Endodermal cell (in vitro differentiated cells): ENCODE measurements at places on chromosomes 2 and 18.

DNA sequence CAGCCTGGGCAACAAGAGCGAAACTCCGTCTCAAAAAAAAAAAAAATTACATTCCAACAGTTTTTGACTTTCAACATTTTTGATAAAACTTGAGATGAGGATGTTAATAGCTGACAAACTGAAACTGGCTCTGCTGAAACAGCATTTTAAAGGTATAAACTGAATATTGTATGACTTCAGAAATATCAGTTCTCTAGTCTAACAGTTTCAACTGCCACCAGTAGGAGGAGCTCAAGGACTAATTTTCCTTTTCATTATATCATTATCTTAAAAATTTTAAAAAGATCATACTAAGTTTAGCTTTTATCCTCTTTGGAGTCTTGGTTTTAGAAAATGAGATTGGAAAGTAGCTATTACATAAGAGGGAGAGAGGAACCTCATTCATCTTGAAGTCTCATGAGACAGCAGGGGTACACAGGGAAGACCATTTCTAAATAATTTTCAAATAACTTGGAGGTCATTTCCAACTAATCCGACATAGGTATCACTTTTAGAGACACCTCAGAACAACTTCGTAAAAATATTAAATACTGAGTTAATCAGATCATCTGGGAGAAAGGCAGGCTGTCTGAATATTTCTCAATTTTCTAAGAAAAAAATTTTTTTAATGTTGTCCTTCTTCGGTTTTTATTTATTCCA lies 37.6 kb upstream of the MCM6 start:
- DNase-seq: no peak

- no peak for DNase-seq
These were observed 314.5 kb upstream of the MMADHC start for GRCh38 chr2:149902081-149902480.

GRCh38 chr2:666441-666840 lies 10.8 kb downstream of the TMEM18 start:
- no peak for DNase-seq

DNA sequence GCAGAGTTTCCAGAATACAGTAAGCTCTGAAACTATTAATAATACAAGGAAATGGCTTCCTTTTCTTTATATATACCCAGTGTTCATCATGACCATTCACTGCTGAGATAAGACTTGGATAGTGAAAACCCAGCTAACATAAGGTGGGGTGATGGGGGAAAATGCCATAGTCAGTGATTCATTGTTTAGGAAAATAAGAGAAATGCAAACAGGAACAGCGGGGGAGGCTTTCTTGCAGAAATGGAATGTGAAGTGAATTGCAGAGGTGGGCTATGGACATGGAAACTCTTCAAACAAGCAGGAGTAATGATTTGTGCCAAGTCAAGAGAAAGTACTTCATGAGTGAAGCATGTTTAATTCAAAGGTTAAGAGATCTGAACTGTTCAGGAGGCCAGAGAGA lies 519.4 kb downstream of the TDRD15 start:
- DNase-seq: no peak

GRCh38 chr2:84879584-84880394 lies 1.1 kb downstream of the TRABD2A start:
- peak; percentile 78 for DNase-seq

DNA sequence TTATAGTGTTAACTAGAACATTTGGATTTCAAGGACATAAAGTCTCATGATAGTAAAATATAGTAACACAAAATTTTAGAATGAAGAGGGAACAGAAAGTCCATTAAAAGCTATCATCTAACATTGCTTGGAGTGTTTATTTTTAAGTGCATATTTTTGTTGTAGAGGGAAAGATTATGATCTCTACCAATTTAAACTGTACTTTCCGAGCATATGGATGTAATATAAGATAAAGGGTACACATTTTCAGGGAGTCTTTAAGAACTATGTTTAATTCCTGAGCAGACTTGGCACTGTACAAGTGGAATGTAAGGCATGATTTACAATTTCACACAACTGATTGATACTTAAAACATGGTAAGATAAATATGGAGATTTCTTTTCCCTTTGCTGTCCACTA lies 34.2 kb upstream of the ZNF804A start:
- no peak for DNase-seq

- no peak for DNase-seq
These were observed 41.1 kb downstream of the UPP2 start for GRCh38 chr2:158142568-158143332.

- peak; percentile 68 for DNase-seq
These were observed 26.9 kb downstream of the COL4A3 start for GRCh38 chr2:227191367-227191766.

GRCh38 chr18:55494899-55495298 lies 93.1 kb downstream of the TCF4 start:
- no peak for DNase-seq

GRCh38 chr2:217857624-217858506 lies 144.9 kb downstream of the TNS1 start:
- DNase-seq: no peak

GRCh38 chr2:185219981-185220380 lies 518.6 kb upstream of the FSIP2 start:
- no peak for DNase-seq
